ENCODE measurements at places on chromosomes 6 and 20.

GRCh38 chr20:47330933-47331708 is 25.4 kb downstream of the ZMYND8 start:
- DNase-seq = no peak

DNA sequence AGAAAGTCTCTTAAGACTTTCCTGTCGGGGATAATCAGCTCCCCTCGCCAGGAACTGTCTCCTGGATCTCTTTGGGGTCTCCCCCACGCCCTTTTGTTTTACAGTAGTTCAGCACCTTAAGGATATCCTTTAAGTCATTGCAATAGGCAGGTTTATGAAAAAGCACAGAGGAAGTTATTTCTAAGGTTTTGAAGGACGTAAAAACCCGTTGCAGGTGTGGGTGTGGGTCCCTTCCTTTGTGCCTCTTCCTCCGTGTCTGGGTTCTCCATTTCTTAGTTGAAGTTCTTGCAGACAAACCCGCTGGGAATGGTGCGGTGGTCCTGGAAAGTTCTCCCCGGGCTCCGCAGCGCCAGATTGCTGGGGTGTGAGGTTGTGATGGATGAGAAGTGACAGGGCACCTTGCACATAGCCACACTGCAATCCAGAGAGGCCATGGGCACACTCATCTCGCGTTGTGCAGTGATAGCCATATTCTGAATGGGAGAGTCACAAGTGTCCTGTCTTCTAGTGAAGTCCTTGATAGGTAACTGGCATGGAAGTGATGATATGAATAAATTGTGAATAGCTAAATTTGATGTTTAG is 65.2 kb downstream of the GTF2H5 start:
- DNase-seq = no peak

- peak; percentile 84 for DNase-seq
These were observed 9.2 kb downstream of the BHLHE23 start for GRCh38 chr20:62997417-62998035.

DNA sequence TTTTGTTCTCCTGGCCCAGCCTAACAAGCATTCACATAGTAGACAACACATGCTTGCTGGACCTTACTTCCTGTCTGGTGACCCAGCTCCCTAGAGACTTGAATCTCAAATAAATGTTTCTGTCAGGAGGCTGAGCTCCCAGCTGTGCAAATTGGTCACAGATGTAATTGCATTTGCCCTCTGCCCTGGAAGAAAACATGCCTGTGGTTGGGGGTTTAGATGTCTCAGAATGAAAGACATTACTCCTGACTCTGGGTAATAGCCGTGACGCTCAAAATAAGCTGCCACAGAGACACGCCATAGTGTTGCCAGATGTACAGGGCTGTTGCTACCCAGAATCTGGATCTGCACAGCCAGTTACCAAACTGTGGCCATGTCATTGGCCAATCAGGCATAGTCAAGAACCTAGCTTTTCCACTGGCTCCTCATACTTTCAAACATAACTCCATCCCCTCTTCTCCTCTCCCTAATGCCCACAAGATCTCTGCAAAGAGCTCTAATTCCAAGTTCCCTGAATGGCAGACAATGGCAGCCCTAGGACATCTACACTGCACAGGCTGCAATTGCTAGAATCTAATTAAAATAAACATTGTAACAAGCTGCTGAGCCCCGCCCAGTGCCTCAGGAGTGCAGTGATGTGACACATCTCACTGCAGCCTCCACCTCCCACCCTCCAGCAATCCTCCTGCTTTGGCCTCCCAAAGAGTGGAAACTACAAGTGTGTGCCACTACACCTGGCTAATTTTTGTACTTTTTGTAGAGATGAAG is 32.8 kb upstream of the GMPR start:
- no peak for DNase-seq

DNA sequence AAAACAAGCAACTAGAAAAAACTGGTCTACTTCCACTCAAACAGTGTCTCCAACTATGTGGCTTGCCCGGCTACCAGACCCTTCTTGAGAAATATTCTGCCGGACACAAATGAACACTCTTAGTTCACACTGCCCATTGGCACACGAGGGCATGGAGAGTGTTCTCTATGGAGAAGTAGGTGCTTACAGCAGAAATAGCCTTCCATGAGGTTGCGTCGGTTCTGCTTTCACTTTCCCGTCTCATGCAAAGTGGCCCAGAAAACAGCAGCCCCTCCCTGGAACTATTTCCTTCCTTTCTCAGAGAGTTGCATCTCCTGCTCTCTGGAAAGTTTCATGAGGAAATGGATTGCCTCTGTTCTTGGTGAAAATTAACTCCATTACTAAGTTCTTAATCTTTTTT is 9.5 kb upstream of the HLA-DOA start:
- DNase-seq = peak; percentile 98

DNA sequence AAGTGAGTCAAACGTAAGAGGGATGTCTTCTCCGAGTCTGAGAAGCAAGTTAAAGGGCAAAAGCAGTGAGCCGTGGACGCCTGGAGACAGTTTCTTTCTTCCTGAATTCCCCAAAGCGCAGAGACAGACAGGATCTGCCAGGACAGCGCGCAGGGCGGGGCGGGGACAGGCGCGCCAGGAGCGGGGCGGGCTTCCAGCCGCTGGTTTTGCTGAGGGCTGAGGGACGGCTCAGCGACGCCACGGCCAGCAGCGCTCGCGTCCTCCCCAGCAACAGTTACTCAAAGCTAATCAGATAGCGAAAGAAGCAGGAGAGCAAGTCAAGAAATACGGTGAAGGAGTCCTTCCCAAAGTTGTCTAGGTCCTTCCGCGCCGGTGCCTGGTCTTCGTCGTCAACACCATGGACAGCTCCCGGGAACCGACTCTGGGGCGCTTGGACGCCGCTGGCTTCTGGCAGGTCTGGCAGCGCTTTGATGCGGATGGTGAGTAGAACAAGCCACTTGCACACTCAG is at the start of gene SCGN:
SCGN (plus strand) TSS at position 209 of the 509 bp plus-strand sequence; CDS start at position 398, 189 bp downstream.
- peak; percentile 52 for DNase-seq

- peak; percentile 22 for DNase-seq
These were observed 57.0 kb downstream of the PRR18 start for GRCh38 chr6:166251211-166251610.

GRCh38 chr20:10735195-10735949 is 61.6 kb upstream of the JAG1 start:
- DNase-seq = no peak

- no peak for DNase-seq
These were observed 19.1 kb upstream of the ABCC10 start for GRCh38 chr6:43408259-43408658.

GRCh38 chr6:21808551-21809242 is 215.1 kb downstream of the SOX4 start:
- DNase-seq = no peak

- no peak for DNase-seq
These were observed 74.2 kb downstream of the TOX2 start for GRCh38 chr20:43988867-43989266.
